GDM1 (cell line): ENCODE measurements at places on chromosomes 4 and X.

DNA sequence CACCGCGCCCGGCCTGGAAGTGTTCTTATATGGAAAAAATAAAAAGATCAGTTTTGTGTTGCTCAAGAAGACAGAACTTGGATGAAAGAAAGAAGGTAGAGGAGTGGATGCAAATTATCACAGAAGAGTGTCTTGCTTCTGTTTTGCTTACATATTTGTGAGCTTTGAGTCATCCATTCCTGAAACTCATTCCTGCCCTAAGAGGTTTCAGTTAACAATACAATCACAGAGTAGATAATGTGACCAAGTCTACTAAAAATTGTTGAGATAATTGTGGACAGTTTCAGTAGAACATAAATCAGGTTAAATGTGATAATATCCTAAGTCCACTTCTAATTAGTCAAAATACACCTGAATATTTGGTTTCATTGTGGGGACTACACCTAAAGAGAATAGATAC lies 26.4 kb upstream of the LRCH2 start:
- DNase-seq = no peak

- no peak for DNase-seq
Measured at GRCh38 chr4:111064342-111064993, 441.6 kb upstream of the PITX2 start.

DNA sequence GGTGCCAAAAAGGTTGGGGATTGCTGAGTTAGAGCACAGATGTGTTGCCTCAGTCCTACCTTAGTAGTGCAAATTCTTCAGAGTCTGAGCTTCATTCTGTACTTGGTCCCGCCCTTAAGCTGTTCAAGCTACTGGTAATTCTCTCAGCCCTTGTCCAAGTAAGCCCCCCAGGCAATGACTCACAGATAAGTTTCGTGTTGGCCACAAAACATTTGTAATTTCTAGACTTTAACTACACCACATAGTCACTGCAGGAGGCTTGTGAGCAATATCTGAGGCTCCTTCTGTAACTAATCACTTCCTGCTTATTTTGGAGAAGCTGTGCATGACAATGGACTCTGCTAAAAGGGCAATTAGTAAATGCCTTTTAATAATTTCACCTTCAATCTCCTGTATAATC lies 1420.5 kb downstream of the PCDH7 start:
- DNase-seq = no peak

DNA sequence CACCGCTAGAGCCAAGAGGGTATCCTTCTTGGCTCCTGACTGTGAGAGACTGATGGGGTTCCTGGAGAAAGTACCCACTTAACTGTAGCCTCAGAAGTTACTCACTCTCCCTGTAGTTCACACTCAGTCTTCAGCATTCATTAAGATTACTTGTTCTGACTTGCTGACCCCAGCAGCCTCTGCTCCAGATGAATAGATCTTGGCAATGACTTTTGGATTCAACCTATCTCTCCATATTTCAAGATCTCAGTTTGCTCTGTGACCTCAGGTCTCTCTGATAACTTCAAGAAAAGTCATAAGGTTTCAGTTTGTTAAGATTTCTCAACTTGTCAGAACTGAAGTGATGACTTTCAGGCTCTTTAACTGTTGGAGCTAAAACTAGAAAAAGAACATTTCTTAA lies 825.6 kb downstream of the PCDH7 start:
- no peak for DNase-seq

- no peak for DNase-seq
Measured at GRCh38 chr4:91058345-91058744, 931.2 kb downstream of the CCSER1 start.

GRCh38 chrX:43813898-43814297 lies 68.4 kb downstream of the MAOB start:
- no peak for DNase-seq

- DNase-seq = no peak
Measured at GRCh38 chrX:10783451-10783995, 163.1 kb upstream of the MID1 start.

- DNase-seq = no peak
Measured at GRCh38 chrX:119738742-119739141, 19.6 kb upstream of the SOWAHD start.

DNA sequence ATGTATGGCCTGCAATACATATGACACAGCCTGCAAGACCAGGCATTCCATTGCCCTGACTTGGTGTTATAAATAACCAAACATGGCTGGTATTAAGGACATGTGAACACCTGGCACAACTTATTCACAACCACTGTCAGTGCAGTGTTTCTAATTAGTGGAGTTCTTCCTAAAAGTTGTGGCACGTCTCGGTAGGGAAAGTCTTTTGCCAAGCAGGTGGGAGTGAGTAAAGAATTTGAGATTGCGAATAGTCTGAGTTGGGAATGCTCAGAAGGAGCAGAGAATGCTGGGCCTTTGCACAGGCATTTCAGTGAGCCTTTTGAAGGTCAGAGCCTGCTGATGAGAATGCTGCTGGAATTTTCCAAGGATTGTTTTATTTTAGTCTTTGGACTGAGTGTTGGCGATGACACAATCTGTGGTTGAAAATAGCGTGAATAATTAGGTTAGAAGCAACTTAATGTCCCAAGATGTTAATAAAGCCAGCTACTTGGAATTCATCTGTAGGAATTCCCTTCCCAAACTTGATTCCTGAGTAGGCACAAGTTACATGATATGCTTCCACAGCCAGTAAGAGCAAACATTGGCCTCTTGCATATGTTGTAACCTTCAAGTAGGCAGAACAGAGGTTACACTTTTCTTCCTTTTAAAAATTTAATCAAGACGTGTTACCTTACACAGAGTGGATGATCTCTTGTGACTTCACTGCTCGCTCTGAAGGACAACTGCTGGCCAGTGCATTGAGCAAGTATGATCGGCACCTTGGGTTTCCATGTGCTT lies 83.6 kb upstream of the PGRMC2 start:
- DNase-seq = no peak

GRCh38 chr4:79065262-79065661 lies 126.0 kb upstream of the PAQR3 start:
- no peak for DNase-seq

DNA sequence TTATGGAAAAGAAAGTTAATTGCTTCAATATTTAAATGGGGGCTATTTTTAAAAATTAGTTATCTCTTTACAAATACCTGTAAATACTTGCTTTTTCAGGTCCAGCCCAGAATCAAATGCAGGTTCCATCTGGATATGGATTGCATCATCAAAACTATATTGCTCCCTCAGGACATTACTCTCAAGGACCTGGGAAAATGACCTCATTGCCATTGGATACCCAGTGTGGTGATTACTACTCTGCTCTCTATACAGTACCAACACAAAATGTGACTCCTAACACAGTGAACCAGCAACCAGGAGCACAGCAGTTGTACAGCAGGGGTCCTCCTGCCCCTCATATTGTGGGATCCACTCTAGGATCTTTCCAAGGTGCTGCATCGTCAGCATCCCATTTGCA lies 29.2 kb downstream of the SEC24B start:
- no peak for DNase-seq

DNA sequence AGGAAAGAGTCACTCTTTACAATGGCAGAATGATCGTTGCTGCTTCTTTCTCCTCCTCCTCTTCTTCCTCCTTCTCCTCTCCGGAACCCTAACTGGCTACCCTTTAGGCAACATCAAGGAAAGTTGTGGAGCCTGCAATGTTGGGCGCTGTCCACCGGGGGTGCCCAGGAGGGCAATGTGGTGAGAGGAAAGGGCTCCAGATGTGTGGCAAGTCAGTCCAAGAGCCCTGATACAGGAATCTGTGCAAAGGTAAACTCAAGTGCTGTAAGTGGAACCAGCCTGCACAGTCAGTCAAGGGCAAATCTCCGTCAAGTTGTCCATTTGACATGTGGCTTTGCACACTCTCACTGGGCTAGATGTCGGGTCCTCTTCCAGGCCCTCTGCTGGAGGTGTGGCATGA lies 2.8 kb downstream of the RTL5 start:
- DNase-seq = no peak

DNA sequence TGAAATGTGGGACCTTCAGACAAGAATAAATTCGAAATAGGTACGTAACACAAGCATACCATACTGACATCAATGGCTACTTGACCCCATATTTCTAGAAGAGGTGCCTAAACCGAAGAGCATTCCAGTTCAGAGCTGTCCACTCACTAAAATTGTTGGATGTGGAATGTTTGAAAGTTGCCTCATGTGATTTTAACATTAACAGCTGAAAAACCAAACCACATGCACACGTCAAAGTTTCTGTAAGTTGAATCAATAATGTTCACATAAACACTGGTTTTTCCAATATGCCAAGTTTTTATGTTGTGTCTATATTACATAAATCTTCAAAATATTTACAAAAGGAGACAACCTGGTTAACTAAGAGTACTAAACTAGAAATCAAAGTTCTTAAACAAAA lies 3.5 kb downstream of the UBE2D3 start:
- no peak for DNase-seq

- no peak for DNase-seq
Measured at GRCh38 chrX:30627818-30628652, 25.2 kb upstream of the GK start.

DNA sequence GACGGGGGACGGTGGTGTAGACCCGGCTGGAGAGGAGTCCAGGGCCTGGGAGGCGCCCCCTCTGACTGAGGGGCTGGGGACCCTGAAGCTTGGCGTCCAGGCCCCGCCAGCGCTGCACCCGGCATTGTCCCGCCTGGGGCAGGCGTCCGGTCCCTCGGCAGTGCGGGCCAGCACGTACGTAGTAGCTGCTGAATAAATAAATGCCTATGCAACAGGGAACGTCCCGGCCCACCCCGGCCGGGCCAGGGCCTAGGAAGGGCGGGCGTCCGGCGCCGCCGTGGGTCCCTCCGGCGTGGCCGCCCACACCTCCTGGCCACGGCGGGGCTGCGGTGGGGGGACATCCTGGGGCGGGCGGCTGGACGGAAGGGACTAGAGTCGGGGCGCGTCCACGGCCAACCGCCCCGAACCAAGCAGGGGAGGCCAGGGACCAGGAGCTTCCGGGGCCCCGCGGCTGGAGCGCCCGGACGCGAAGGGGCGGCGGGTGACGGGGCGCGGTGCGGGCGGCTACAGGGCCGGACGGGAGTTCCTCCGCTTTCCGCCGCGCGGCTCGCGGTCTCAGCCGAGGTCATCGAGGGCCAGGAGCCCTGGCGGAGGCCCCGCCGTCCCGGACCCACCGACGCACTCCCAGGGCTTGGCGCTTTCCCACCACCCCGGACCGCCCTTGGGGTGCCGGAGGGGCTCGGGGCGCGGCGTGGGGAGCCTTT lies 886 bp upstream of the WWC2 start:
- DNase-seq = no peak

DNA sequence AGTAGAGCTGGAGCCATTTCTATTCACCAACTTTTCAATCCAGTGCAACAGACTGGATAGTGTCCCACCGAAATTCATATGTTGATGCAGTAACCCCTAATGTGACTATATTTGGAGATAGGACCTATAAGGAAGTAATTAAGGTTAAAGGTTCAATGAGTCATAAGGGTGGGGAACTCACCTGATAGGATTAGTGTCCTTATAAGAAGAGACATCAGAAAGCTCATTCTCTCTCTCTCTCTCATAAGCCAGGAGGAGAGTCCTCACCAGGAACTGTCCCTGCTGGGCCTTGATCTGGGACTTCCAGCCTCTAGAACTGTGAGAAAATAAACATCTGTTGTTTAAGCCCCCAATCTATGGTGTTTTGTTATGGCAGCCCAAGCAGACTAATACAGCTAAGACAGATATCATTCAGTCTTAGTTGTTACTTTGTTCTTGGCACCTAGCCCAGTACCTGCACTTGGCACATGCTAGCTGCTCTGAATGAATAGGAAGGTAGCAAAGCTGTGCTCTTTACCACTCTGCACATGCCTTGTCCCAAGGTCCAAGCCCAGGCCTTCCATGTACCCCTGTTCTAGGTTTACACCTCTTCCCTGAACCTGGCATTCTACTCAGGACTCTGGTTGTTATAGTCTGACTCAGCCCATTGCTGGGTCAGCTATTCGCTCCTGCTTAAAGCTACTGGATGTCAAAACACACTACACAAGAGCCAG lies 19.2 kb upstream of the BRS3 start:
- no peak for DNase-seq

DNA sequence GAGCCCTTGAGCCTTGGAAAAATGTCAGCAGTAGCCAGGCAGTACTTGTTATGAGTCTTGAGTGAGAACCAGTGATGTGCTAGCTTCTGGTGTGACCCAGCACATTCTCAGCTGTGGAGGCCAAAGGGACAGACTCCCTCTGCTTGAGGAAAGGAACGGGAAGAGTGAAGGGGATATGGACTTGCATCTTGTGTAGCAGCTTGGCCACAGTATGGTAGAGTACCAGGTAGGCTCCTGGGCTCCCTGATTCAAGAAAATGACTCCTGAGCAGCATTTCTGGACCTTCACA lies 1601.9 kb upstream of the ADGRL3 start:
- no peak for DNase-seq

- no peak for DNase-seq
Measured at GRCh38 chr4:85393201-85393600, 81.7 kb upstream of the ARHGAP24 start.

- no peak for DNase-seq
Measured at GRCh38 chrX:77389891-77390290, 57.3 kb upstream of the FGF16 start.

DNA sequence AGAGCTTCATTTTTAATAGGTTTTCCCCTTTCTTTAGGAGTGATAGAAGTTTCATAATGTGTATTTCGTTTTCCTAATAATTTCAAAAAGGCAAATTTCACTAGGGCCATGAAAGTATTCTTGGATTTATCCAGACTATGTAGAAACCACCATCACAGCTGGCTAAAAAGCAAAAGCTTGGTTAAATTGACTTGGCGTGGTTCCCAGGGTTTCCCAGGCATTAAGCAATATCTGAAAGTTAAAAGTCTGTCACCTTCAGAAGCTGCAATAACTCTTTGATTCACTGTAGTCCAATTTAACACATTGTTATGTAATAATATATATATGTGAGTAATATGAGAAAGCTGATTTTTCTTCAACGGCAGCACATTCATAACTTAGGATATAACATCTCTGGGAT lies 38.3 kb downstream of the NDNF start:
- no peak for DNase-seq

DNA sequence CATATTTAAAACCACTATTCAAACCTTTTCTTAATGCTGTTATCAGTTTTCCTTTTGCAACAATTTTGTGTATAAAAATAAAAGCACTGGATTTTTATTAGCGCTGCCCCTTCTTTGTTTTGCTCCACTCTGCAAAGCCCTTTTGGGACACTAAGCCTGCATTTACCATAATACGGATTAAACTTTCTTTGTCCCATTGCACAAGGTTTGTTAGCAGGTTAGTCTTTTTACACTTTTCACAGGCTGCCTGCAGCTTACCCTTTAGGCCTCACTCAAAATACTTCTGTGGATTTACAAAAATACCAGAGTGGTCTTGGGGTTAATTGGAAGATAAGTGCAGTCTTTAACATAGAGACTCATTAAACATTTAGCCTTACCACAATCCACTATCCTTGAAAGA lies 35.7 kb upstream of the MAB21L2 start:
- no peak for DNase-seq
